HFFc6 (cell line): ENCODE measurements at places on chromosomes 7 and 10. TPM values are rescaled to one million over a fixed set of nuclear protein-coding genes. Genes with fewer than 3 reads are reported as not detected.
A peak's percentile ranks its signal among the peaks of the same experiment; 100 is the strongest.

The STEAP4 gene
- total RNA-seq: not detected in 3 replicates

DNA sequence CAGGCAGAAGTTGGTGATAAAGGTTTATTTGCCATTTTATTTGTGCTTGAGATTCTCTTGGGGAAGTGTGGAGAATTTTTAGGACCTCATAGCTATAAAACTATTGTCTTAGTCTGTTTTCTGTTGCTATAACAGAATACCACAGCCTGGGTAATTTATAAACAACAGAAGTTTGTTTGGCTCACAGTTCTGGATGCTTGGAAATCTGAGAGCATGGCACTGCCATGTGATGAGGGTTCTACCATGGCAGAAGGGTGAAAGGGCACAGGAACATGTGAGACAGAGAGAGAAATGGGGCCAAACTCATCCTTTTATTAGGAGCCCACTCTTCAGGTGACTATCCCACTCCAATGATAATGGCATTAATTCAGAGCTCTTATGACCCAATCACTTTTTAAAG lies 12.3 kb downstream of the SUN3 start:
- no peak overlapping the region for H3K4me3 ChIP-seq
- H3K36me3 ChIP-seq: peaks cover 5% of the 10 kb centered on the region; the same call in 1 of the 2 replicates
- no peak for DNase-seq
- H3K27me3 ChIP-seq: peaks cover 13% of the 10 kb centered on the region
- peaks cover 12% of the 10 kb centered on the region; the same call in 1 of the 2 replicates for H3K4me1 ChIP-seq

The IKZF1 gene
- total RNA-seq: not detected in 3 replicates

The GPR15LG gene
- not detected in 3 replicates for total RNA-seq

DNA sequence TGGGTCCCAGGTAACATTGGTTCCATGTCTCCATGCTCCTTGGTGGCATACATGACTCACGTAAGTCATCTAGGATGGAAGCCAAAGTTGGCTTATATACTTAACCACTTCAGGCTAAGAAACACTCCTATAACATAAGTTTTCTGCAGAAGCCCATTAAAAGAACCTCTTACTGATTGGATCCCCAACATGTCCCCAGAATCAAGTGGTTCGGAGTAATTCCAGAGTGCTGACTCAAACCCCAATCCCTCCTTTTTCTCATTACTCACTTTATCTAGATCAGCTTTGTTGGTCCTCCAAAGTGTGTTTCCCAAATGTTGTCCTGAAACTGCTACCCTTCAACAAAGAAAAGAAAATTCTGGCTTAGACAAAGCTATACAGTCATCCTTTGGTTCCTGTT lies 10.1 kb upstream of the ATOH7 start:
- peak; percentile 33 for DNase-seq
- H3K36me3 ChIP-seq: no peaks in the 10 kb centered on the region
- peaks cover 21% of the 10 kb centered on the region for H3K27me3 ChIP-seq
- H3K4me1 ChIP-seq: peaks cover 9% of the 10 kb centered on the region
- H3K4me3 ChIP-seq: no peak overlapping the region

GRCh38 chr7:120825152-120825551 lies 32.8 kb downstream of the TSPAN12 start:
- H3K36me3 ChIP-seq: no peaks in the 10 kb centered on the region
- H3K27me3 ChIP-seq: peaks cover 7% of the 10 kb centered on the region
- no peak overlapping the region for H3K27ac ChIP-seq

The AOAH gene
- total RNA-seq: not detected in 3 replicates

DNA sequence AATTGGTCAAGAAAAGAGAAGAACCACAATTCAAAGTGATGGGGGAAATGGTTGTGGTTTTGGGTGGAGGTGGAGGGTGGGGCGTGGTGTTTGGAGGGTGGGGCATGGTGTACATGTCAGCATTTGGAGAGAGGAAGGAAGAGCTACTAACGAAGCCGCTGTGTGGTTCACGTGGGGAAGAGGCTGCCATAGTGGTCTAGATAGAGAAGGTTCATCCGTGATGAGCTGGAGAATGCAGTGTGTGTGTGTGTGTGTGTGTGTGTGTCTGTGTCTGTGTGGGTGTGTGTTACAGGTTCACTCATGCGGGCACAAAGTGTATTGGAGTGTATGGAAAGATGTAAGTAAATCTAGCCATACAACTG lies 6.1 kb upstream of the VCL start:
- no peak overlapping the region for H3K4me3 ChIP-seq
- no peaks in the 10 kb centered on the region for H3K36me3 ChIP-seq
- H3K27ac ChIP-seq: no peak overlapping the region
- no peaks in the 10 kb centered on the region; the same call in 1 of the 2 replicates for H3K27me3 ChIP-seq
- peaks cover 28% of the 10 kb centered on the region for H3K4me1 ChIP-seq

DNA sequence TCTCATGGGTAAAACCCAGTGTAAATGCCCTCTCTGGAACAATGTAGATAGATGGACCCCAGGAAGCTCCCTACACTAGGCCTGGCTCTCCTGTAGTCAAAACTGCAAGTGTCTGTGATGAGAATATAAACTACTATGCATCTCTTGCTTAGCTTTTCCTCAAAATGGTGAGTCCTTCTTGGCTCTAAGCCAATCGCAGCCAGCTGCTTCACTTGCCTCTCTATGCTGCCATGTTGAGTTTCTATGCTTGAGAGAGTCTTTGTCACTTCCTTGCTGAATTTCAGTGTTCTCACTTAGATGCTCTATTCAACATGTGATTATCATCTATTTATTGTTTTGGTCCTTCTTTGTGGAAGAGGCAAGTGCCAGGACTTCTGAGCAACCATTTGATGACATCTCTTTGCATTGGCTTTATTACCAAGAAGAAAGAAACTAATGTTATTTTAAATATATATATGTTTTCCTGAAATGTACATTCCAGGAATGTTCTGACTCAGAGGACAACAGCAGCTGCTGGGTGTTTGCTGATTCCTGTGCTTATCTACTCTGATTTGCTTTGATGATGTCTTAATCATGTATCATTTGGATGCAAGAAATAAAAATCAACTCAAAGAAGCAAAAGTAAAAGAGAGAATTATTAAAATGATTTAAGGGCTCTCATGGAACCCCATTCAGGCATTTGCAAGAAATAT lies 16.6 kb downstream of the TAS2R40 start:
- no peak for DNase-seq
- no peak overlapping the region for H3K27ac ChIP-seq
- H3K36me3 ChIP-seq: peaks cover 13% of the 10 kb centered on the region
- peaks cover 23% of the 10 kb centered on the region for H3K4me1 ChIP-seq
- no peak overlapping the region for H3K4me3 ChIP-seq

GRCh38 chr7:26700386-26700785 lies 164.0 kb downstream of the SKAP2 start:
- no peak overlapping the region for H3K27ac ChIP-seq
- H3K4me1 ChIP-seq: peaks cover 15% of the 10 kb centered on the region
- H3K36me3 ChIP-seq: no peaks in the 10 kb centered on the region
- no peak overlapping the region for H3K4me3 ChIP-seq

DNA sequence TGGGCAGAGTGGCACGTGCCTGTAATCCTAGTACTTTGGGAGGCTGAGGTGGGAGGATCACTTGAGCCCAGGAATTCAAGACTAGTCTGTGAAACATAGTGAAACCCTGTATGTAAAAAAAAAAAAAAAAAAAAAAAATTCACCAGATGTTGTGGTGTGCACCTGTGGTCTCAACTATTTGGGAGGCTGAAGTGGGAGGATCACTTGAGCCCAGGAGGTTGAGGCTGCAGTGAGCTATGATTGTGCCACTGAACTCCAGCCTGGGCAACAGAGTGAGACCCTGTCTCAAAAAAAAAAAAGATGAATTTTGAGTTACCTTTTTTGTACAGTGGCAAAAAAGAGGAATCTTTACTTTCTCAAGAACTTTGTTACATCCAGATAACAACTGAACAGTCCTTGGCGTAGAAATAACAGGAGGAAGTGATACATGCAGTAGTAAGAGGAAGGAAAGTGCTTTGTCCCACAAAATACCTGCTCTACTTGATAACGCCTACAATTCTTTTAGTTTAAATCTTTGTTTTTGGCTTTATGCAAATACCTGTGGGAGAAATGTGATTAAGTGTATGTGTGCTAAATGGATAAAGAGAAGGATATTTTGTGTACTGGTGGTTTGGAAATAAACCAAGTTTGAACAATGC lies 29.3 kb downstream of the SPAG6 start:
- no peak overlapping the region for H3K4me3 ChIP-seq
- no peak overlapping the region for H3K27ac ChIP-seq
- no peak for DNase-seq
- no peaks in the 10 kb centered on the region for H3K36me3 ChIP-seq
- H3K4me1 ChIP-seq: no peaks in the 10 kb centered on the region

- no peaks in the 10 kb centered on the region for H3K36me3 ChIP-seq
- H3K27me3 ChIP-seq: no peaks in the 10 kb centered on the region; the same call in 1 of the 2 replicates
- H3K27ac ChIP-seq: no peak overlapping the region
- no peaks in the 10 kb centered on the region for H3K4me1 ChIP-seq
Measured at GRCh38 chr10:83921984-83922860, 217.1 kb upstream of the GHITM start.

DNA sequence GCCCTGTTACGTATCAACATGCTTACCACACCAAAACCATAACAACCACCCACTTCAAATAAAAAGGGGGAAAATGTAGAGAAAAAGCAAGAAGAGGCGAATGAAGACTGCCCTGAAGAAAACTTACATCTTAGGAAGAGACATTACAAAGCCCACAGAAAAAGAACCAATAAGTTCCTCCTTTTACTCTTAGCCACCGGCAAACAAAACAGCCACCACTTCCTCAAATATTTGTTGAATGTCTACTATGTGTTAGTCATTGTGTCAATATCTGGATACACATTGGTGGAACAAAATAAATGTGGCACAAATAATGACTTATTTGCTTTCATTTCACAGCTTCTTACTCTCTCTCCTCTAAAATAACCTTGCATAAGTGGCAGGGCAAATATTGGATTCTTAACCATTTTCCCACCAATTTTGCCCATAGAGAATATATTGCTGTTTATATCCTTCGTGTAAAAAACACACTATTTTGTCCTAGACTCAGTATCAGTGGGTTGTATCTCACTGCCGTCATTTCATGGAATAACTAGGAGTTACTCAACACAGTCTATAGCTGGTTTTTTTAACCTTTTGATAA lies 106.8 kb downstream of the ANK3 start:
- peaks cover 27% of the 10 kb centered on the region for H3K4me1 ChIP-seq
- H3K27me3 ChIP-seq: peaks cover 2% of the 10 kb centered on the region
- H3K4me3 ChIP-seq: peak overlapping the region; percentile 31; the same call in 1 of the 2 replicates
- peak; percentile 62 for DNase-seq
- peak overlapping the region; percentile 2; the same call in 1 of the 2 replicates for H3K27ac ChIP-seq
- H3K36me3 ChIP-seq: no peaks in the 10 kb centered on the region

DNA sequence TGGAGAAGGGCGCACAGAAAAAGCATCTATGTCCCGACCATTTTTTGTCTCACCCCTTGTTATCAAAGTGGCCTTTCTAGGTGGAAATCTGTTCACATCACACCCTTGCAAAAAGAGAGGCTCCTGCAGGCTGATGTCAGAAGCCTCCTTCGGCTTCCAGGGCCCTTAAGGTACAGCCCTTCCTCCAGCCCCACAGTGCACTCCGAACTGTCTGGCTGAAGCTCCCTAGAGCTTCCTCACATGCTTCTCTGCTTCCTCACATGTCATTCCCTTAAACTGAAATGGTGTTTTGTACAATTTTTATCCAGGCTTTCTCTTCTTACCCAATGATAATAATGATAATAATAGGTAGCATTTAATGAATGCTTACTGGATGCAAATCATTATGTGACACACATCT lies 210.3 kb downstream of the INHBA start:
- no peak overlapping the region for H3K27ac ChIP-seq
- peaks cover 3% of the 10 kb centered on the region for H3K27me3 ChIP-seq
- DNase-seq: no peak
- H3K4me1 ChIP-seq: no peaks in the 10 kb centered on the region
- no peaks in the 10 kb centered on the region for H3K36me3 ChIP-seq

GRCh38 chr7:4871930-4872675 lies 10.3 kb upstream of the PAPOLB start:
- peaks cover 5% of the 10 kb centered on the region; the same call in 1 of the 2 replicates for H3K27me3 ChIP-seq
- no peaks in the 10 kb centered on the region for H3K36me3 ChIP-seq
- no peak for DNase-seq
- H3K4me3 ChIP-seq: no peak overlapping the region

The ATOH7 gene
- total RNA-seq: not detected in 3 replicates

DNA sequence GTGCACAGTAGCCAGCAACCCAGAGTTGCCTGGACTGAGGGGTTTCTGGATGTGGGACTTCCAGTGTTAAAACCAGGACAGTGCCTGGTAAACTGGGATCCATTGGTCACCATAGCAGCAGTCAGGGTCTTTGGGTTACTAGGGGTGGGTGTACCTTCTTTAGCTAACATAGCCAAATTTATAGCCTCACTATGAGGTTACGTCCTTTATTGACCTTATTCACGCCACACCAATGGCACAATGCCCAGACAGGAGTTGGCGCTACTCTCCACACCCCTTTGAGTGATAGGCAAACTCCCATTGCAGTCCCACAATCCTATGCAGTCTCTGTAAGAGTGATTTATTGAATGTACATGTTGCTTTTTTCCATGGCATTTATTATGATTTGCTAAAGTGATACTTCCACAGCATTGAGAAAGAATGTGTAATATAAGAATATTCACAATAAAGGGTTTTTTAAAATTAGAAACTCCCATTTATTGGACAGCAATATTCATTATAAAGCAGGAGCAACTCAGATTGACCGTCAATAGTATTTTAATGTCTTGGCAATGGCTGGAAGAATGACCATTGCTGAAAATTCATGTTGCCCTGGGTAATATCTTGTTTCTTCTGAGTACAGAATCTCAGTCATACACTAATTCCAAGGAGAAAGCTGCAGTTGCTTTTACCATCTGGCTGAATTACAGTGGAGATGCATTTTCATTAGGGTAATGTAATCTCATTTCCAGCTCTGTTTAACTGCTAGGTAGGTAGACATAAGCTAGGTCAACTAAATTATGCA lies 26.1 kb downstream of the IFIT5 start:
- H3K4me1 ChIP-seq: peaks cover 7% of the 10 kb centered on the region; the same call in 1 of the 2 replicates
- peaks cover 12% of the 10 kb centered on the region for H3K27me3 ChIP-seq
- H3K27ac ChIP-seq: no peak overlapping the region
- H3K36me3 ChIP-seq: no peaks in the 10 kb centered on the region
- no peak for DNase-seq
- no peak overlapping the region for H3K4me3 ChIP-seq

The GRM3 gene
- not detected in 3 replicates for total RNA-seq

DNA sequence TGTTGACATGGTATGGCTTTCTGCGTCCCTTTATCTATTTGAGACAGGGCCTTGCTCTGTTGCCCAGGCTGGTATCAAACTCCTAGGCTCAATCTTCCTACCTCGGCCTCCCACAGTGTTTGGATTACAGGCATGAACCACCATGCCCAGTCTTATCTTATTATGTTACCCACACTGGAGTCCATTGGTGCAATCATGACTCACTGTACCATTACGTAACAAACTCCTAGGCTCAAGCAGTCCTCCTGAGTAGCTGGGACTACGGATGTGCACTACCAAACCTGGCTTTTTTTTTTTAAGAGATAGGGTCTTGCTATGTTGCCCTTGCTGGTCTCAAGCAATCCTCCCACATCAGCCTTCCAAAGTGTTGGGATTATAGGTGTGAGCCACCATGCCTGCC lies 66.7 kb downstream of the CCDC3 start:
- no peak overlapping the region for H3K27ac ChIP-seq
- DNase-seq: no peak
- no peaks in the 10 kb centered on the region for H3K36me3 ChIP-seq
- H3K27me3 ChIP-seq: peaks cover 1% of the 10 kb centered on the region
- H3K4me1 ChIP-seq: no peaks in the 10 kb centered on the region

GRCh38 chr10:8065651-8066050 lies 11.2 kb downstream of the GATA3 start:
- no peak for DNase-seq
- peaks cover 34% of the 10 kb centered on the region for H3K27me3 ChIP-seq
- H3K4me1 ChIP-seq: peaks cover 32% of the 10 kb centered on the region
- no peak overlapping the region for H3K27ac ChIP-seq
